ENCODE measurements at places on chromosomes 12 and 14.

GRCh38 chr14:72924337-72924736 lies 1.9 kb upstream of the DCAF4 start:
- no peak for DNase-seq

DNA sequence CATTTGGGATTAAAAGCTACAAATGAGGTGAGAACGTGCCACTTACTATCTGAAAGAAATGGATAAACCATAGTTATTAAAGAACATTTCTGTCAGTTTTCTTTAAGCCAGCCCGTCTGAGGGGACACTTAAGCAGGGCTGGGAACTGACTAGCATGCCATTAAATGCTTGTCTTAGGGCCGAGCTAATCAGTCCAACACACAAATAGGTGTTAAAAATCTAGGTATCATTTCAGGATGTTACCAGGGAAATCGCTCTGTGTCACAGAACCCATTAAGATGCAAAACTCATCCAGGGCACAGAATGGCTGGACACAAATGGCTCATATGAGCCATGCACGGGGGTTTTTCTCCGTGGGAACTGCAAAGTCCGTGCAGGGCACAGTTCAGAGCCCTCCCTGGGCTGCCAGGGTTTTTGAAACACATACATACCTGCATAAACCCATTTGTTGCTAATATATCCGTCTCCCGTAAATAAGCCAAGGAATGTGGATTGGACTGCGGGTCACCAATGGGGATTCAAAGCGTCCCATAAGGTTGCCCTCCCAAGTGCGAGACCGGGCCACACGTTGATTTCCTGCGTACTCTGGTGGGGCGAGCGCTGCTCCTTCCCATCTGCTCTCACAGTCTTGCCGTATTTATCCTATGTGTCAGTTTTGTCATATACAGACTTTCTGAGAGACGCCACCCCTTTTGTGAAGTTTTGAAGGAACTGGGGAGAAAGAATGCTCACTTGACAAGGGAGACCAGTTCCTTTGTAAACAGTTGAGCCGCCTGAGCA lies 5.4 kb upstream of the GSC start:
- no peak for DNase-seq

GRCh38 chr14:86987966-86988365 lies 1005.0 kb downstream of the GALC start:
- no peak for DNase-seq

GRCh38 chr12:43453761-43454160 lies 98.2 kb downstream of the ADAMTS20 start:
- no peak for DNase-seq

DNA sequence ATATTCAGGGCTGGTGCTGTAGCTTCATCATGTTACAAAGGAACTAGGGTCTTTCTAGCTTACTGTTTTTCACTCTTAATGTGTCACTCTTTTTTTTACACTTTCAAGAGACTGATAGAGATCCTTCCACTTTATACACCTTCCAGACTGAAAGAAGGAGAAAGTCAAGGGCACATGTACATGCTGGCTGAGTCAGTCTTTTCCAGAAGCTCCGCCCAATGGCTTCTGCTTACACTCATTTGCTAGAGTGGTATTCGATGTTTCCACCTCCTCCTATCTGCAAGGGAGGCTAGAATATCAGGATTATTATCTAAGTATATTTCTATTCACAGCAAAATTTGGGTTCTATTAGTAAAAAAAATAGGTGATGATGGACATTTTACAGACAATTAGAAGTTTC lies 325.8 kb upstream of the OR4E1 start:
- DNase-seq = no peak

- DNase-seq = no peak
These were observed 69.0 kb downstream of the CPSF2 start for GRCh38 chr14:92190768-92191167.

Measured in Ammon's horn (tissue), 1 donor.